Stimulated activated CD8-positive, alpha-beta memory T cell treated with anti-CD3 and anti-CD28 coated beads, Interleukin-4, amount 100 ng/mL, for 4 hours (primary cell): ENCODE measurements at places on chromosomes 6 and 20.

- DNase-seq = no peak
Observed at GRCh38 chr6:167146977-167147376, 10.8 kb downstream of the GPR31 start.

- no peak for DNase-seq
Observed at GRCh38 chr6:54060286-54060685, 51.0 kb upstream of the MLIP start.

DNA sequence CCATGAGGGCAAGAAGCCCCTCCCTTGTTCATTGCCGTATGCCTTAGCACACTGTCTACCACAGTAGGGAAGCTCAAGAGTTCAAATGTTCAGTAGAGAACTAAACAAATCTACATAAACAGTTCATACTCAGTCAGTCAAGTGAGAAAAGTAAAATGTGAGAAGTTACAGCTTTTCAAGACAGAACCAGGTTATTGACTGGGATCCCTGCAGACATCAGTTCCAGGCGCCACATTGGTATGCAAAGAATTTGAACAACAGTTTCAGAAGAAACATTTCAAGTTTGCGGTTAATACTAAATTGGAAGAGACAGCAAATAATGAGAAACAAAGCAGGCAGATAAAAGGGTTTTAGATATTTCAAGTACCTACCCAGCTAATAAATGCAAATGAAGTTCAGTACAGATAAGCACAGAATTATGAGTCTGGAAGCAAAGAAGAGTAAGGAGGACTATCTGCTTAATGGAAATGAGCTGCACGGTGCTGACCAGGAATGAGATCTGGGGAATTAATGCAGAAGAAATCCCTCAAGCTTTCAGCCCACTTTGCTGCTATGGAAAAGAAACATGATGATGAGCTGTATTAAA lies 246.2 kb downstream of the HACE1 start:
- no peak for DNase-seq

DNA sequence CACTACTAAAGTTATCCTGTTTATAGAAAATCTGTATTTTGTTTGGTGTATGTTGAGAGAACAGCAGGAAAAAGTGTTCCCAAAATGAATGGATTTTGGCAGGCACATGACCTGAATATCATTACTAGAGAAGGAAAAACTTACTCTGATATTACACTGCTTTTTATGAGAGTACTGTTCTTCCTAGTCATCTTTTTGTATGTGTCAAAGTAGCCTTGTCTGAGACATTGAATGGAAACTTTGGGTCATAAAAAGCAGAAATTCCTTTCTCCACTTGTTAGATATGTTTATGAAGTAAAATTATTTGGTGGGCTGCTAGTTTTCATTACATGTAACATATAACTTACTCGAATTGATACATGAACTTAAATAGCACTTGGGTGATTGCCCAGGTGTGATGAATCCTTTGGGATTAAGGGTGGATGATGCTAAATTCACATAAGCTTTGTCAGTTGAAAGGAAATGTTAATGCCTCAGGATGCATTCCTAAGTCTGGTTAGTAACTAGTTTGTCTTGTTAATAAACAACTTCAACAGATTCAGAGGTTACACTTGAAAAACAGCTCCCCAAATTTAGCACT lies 206.7 kb downstream of the CENPW start:
- DNase-seq = no peak

- no peak for DNase-seq
Observed at GRCh38 chr6:167153521-167153959, 4.2 kb downstream of the GPR31 start.

DNA sequence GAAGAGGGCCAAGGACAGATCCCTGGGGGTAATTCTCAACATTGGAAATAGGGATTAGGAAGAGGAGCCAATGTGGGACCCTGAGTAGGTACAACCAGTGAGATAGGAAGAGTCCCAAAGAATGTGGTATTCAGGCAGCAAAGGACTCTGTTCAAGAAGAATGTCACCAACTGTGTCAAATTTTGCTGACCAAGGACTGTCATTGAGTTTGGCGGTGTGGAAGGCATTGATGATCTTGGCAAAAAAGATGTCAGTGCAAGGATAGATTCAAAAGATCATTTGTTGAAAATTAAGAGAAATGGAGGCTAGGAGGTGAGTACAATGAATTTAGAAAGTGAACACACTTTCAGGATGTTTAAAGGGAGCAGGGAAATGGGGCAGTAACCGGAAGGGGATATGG lies 82.4 kb upstream of the SUPT3H start:
- DNase-seq = no peak

DNA sequence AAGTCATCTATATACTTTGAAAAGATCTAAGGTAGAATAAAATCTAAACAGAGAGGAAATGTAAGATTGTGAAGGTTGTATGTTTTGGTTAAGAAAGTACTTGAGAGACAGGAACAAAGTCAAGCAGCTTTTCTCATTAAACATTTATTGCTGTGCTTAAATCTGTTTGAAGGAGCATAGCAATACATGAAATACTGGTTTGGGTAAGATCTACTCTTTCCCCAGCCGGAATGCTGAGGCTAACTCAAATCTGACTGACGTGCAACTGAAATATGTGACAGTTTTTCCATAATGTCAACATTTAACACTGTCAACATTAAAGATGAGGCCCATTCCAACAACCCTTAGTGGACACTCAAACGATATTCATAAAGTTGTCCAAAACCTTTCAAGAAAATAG lies 59.9 kb downstream of the MAN1A1 start:
- DNase-seq = no peak

GRCh38 chr6:166274739-166275370 lies 33.3 kb downstream of the PRR18 start:
- DNase-seq = no peak

GRCh38 chr6:170446841-170447560 lies 106.1 kb downstream of the PSMB1 start:
- DNase-seq = no peak

- DNase-seq = no peak
Observed at GRCh38 chr6:3230900-3231246, 3.4 kb upstream of the TUBB2B start.

GRCh38 chr20:48092596-48093280 lies 307.5 kb upstream of the SULF2 start:
- no peak for DNase-seq

GRCh38 chr6:90719321-90720195 lies 132.7 kb upstream of the MAP3K7 start:
- DNase-seq = no peak

- no peak for DNase-seq
Observed at GRCh38 chr20:32556312-32557184, 28.6 kb downstream of the NOL4L start.

- DNase-seq = no peak
Observed at GRCh38 chr6:79797912-79798311, 149.4 kb downstream of the ELOVL4 start.

DNA sequence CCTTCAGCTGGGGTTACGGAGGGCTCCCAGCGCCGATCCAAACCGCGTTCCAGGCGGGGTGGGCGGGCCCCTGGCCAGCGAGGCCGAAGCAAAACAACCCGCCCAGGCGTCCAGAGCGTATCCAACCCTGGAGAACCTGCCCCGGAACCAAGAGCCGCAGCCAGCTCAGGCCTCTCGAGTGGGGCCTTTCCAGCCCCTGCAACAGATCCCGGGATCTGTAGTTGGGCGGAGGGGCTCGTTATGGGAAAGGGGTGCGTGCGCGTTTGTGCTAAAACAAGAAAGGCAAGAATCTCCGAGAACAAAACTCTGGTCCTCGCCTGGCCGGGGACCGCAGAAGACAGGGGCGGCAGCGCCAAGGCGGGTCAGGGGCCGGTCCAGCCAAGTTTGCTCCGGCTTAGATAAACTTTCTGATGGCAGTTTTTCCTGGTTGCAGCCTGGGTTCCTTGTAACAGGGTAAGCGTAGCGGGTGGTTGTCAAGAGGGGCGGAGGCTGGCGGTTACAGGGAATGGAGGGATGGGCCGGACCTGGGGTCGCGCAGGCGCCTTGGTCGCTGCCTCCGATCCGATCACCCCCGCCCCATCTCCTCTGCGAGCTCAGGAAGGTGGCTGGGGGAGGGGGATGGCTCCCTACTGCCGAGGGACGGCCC lies 448 bp upstream of the RIN2 start:
- DNase-seq = no peak

GRCh38 chr6:142359271-142359960 lies 57.6 kb downstream of the ADGRG6 start:
- DNase-seq = no peak

DNA sequence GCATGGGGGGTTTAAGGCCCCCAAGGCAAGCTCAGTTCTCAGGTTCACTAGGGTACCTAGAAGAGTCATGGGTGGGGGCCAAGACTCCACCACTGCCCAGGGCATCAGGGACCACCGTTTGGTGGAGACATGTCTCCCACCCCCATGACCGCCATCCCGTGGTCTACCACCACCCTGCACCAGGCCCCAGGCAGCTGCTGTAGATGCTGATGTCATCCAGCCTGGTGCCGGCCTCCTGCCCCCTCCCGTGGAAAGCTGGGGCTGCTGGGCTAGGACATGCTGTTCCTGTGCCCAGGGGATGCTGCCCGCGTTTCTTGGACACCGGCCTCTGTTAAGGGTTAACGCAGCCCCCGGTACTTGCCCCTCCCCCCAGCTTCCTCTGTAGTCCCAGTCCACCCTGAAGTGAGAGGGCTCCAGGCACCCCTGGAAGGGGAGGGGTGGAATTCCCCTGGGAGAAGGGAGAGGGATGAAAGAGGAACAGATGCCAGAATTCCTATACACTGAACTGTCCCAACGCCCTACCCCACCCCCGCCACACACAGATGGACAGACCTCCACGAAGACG lies 587 bp downstream of the IP6K3 start:
- no peak for DNase-seq

GRCh38 chr6:136317021-136317694 lies 27.5 kb upstream of the BCLAF1 start:
- DNase-seq = peak; percentile 13

GRCh38 chr6:118594877-118595276 lies 46.8 kb downstream of the PLN start:
- DNase-seq = no peak

- no peak for DNase-seq
Observed at GRCh38 chr6:108959972-108960582, 111.9 kb downstream of the ARMC2 start.

DNA sequence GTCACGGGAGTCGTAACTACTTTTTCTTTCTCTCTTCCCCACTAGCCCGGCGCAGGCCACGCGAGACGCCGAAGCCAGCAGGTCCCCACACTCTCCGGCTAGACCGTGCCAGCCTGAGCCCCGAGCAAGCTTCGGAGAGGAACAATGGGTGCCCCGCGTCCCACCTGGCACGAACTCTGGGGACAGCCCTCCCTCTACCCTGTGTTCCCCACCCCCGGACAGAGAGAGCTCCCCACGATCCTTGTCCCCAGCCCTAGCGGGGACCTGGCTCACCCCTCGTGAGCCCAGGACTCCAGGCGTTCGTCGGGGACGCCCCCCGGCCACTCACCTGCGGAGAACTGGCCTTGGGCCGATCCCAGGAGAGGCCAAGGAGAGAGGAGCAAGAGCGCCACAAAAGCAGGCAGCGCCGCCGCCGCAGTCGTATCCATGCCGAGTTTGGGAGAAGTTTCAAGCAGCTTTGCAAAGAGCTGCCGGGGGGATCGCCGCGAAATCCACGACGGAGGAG lies 416 bp downstream of the PTPRK start:
- peak; percentile 27 for DNase-seq

GRCh38 chr6:14706378-14706929 lies 539.4 kb upstream of the JARID2 start:
- DNase-seq = peak; percentile 66

DNA sequence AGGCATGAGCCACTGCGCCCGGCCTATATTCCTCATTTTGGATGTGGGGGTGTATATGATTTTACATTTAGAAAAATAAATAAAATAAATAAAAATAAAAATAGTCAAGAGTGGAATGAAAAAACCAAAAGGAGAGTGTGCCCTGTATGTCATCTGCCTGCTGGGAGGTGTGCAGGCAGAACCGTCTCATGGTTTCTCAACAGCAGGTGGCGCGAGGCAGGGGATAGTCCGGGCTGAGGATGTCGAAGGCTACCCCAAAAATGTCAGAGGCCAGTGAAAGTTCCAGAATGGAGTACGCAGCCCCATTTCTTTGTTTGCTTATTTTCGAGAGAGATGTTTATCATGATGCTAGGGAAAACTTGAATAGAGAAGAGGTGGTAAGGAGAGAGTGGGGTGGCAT lies 16.4 kb upstream of the KIF16B start:
- DNase-seq = no peak

DNA sequence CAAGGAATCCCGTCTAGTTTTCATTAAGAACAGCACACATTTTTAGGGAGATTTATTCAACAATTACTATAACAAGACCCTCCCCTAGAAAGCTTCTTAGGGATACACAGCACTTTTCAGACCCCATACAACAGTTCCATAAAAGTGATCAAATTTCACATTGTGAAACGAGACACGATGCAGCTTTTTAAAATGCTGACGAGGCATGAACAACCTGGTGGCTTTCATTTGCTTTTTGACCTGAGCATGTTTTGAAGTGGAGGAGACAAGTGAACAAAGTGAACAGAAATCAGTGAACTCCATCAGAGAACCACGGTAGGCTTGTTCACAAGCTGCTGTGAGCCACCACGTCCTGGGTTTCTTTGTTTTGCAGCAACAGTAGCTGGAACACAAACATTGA lies 112.2 kb downstream of the PCSK2 start:
- no peak for DNase-seq

DNA sequence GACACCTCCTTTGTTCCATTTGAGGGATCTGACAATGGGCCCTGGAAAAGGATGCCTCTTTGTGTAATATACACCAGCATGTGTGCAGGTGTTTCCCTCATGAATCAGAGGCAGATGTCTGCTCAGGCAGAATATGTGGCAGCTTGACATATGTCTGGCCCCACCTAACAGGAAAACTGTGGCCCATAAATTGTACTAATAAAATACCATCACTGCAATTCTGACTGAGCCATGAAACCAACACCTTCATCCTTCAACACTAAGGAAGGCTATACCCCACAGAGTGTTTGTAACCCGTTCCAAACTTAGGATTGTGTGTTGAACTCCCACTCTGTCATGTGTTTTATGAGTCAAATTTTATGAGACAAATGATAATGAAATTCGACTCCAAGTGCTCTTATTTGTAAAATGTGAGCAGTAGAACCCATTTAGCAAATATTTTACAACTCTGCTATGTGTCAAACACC lies 22.7 kb downstream of the LAMA4 start:
- DNase-seq = no peak

DNA sequence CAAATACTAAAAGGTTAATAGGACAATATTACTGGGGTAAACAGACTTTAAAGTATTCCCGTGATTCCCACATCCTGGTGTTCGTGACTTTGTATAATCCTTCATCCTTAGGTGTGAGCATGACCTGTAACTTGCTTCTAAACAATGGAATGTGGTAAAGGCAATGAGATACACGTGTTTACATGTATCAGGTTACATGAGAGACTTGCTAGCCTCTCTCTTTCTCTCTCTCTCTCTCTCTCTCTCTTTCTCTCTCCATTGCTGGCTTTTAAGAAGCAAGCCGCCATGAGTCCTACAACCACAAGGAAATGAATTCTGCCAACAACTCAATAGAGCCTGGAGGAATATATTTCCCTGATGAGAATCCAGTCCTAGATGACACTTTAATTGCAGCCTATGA lies 83.9 kb upstream of the LGSN start:
- no peak for DNase-seq
